ENCODE measurements at places on chromosomes 2 and 18.

- DNase-seq, result no peak
Observed at GRCh38 chr2:216107760-216108159, 1.4 kb upstream of the XRCC5 start.

DNA sequence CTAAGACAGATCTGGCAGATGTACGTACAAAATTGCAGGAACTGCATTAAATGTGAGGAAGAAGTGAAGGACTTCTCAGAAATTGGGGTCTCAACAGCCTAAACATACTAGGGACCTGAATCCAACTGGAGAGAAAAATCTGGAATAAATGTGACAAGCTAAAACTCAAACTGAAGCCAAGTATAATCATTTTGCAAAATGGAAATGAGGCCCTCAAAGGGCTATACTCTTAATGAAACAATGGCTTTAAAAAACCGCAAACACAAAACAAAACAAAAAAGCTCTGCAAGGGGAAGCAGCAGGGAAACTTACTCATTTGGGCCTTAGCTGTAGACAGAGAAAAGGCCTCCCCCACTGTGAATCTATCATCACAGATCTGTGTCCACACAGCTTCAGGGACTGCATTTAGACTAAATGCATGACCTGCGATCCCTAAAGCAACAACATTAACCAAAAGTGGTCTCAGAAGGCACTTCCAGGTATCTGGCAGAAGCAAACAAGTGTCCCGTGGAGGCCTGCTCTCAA, 63.2 kb downstream of the CCBE1 start:
- DNase-seq, result no peak

DNA sequence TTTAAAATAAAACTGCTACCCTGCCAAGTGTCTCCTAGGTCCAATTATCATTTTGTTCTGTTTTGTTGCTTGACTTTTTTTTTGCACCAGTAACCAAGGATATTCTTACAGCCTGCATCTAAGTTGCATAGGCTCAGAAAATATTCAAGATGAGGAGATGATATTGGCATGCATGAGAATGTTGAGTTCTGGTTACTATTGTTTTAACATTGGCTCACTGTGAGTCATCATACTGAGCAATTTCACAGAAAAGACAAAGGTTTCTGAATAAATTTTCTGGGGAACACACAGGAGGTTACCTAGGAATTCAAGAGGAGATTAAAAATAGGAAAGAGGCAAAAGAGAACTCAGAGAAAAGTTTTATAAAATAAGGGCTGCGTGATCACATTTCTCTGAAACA, 84.8 kb upstream of the POU3F3 start:
- DNase-seq, result peak; percentile 81

- no peak for DNase-seq
Observed at GRCh38 chr2:46411245-46411641, 68.1 kb upstream of the TMEM247 start.

- DNase-seq, result peak; percentile 69
Observed at GRCh38 chr18:25289001-25289631, 62.9 kb downstream of the ZNF521 start.

GRCh38 chr2:26647981-26648380, 6.8 kb upstream of the CIB4 start:
- no peak for DNase-seq

- no peak for DNase-seq
Observed at GRCh38 chr2:179263015-179263414, 1.6 kb downstream of the SESTD1 start.
